ENCODE measurements at places on chromosomes 1 and 21. TPM values are rescaled to one million over a fixed set of nuclear protein-coding genes. Genes with fewer than 3 reads are reported as not detected.

DNA sequence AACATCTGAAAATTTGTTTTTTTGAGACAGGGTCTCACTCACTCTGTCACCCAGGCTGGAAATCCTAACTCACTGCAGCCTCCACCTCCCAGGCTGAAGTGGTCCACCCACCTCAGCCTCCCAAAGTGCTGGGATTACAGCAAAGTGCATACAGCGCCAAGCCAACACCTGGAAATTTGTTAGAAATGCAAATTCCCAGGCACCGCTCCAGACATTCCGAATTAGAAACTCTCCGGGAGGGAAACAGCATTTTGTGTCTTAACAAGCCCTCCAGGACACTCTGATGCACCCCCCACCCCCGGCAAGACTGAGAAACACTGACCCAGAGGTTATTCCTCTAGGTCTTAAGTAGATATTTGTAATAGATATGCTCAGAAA lies 49.1 kb downstream of the ARID4B start:
- peaks cover 7% of the 10 kb centered on the region for H3K36me3 ChIP-seq
- no peak overlapping the region for H3K4me3 ChIP-seq
- H3K27ac ChIP-seq = no peak overlapping the region
- H3K4me1 ChIP-seq = peaks cover 64% of the 10 kb centered on the region
- no peaks in the 10 kb centered on the region for H3K27me3 ChIP-seq
- no peak for DNase-seq

GRCh38 chr1:165069829-165070228 lies 286.7 kb downstream of the LMX1A start:
- no peak for DNase-seq
- no peaks in the 10 kb centered on the region for H3K27me3 ChIP-seq
- no peaks in the 10 kb centered on the region for H3K4me1 ChIP-seq
- no peak overlapping the region for H3K4me3 ChIP-seq
- no peaks in the 10 kb centered on the region for H3K36me3 ChIP-seq

DNA sequence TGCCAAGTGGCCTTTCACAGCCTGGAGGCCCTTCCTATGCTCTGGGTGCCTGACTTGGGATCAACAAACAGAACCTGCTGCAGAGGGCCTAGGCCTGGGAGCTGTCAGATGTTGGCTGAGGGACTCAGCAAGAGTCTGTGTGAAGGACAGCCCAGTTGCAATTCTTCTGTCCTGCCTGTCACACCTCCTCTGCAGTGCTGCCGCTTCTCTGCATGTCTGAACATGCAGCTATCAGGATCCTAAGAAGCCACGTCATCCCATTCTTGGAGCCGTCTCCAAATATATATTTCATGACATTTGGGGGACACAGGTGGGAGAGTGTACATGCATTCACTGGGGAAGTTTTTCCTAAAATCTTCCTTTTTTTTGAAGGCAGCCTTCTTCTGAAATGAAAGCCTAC lies 8.6 kb downstream of the FCAMR start:
- H3K27me3 ChIP-seq = no peaks in the 10 kb centered on the region
- no peak overlapping the region for H3K27ac ChIP-seq
- peaks cover 9% of the 10 kb centered on the region for H3K4me1 ChIP-seq
- no peaks in the 10 kb centered on the region for H3K36me3 ChIP-seq
- DNase-seq = no peak
- H3K4me3 ChIP-seq = no peak overlapping the region

DNA sequence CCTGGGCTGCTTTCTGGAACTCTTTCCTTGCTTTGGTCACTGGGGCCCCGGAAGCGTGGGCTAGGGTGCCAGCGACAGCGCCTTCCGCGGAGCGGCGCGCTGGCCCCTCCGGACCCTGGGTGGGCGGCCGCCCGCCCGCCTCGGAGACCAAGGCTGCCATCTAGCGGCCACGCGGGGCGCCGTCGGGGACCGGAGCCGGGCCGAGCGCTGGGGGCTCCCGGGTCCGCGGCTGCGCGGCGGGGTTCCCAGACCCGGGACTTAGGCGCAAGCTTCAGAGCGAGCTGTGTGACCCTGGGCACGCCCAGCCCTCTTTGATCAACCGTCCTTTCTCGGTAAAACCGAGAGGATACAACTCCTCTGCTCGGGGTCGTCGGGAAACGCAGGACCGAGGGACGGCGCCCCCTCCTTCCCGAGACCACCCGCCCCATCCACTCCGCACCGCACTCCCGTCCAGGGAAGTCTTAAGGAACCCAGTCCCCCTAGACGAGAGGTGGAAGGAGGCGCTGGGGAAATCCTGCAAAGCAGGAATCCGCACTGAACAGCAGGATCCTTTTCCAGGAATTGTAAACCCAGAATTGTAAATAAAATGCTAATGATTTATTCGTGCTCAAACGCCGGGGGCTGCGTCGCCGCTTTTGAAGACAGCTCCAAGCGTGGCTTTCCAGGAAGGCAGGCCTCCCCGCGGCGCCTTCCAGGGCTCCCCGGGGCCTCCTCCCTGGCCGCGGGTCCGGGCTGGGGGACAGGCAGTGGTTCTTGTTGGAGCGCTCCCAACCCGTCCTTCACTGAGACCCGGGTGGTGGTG lies 41.2 kb downstream of the RRAGC start:
- H3K27ac ChIP-seq = no peak overlapping the region
- DNase-seq = peak; percentile 64
- H3K4me3 ChIP-seq = no peak overlapping the region
- H3K36me3 ChIP-seq = no peaks in the 10 kb centered on the region
- H3K27me3 ChIP-seq = peaks cover 67% of the 10 kb centered on the region

DNA sequence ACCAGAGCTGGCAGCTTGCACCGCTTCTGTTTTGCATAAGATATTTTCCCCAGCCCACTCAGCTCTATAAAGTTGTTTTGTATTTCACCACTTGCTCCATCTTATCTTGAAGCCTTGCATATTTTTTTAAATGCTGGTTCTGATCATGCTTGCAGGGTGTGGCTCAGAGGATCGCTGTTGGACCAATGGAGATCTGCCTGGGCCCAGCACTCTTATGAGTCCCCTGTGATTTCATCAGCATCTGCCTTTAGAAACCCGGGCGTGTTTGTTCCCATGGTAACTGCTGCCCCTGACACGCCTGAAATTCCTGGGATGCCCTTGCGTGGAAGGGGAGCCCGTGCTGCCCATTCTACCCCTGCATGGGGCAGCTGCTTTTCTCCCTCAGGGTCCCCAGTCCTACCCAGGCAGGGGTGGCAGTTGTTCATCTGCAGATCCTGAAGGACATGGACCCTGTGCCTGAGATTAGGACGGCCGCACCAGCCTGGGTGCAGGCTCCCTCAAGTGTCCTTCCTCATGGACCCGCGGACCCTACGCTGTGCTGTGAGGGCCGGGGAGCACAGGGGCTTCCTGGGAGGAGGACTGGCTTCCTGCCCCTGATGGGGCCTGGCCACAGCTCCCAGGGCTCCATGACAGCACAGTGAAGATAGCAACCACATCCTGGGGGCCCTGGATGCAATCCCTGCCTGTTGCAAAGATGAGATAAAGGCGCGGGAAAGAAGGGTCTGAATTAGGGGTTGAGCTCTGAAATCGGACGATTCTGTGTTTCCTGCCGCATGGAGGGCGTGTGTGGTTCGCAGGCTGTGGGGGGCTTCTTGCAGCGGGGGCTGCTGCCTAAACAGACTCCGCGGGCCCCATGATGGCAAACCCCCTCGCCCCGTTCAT lies 226.5 kb downstream of the SDCCAG8 start:
- DNase-seq = no peak
- H3K36me3 ChIP-seq = peaks cover 2% of the 10 kb centered on the region
- H3K27ac ChIP-seq = no peak overlapping the region
- H3K4me3 ChIP-seq = peak overlapping the region; percentile 75

- peak overlapping the region; percentile 70 for H3K4me3 ChIP-seq
- no peak overlapping the region for H3K27ac ChIP-seq
- H3K36me3 ChIP-seq = no peaks in the 10 kb centered on the region
These were observed 10.9 kb downstream of the C1orf216 start for GRCh38 chr1:35707601-35708440.

DNA sequence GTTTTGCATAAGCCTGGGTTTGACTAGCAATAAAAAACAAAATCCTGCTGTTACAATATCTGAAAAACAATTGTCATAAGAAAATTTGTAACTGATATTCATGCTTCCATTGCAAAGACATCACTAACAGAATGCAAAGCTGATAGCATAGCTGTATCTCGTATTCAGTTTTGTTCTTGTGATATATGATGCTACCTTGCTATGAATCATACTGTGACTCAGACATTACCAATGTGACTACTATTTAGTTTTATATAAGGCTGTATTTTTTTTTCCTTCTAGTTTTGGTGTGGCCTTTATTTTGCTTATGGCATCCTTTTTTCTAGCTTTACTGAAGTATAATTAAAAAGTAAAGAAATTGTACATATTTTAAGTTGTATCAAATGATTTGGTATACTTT lies 1381.8 kb downstream of the MRPL39 start:
- H3K27me3 ChIP-seq = no peaks in the 10 kb centered on the region
- no peaks in the 10 kb centered on the region for H3K4me1 ChIP-seq
- H3K4me3 ChIP-seq = no peak overlapping the region
- no peak overlapping the region for H3K27ac ChIP-seq
- H3K36me3 ChIP-seq = no peaks in the 10 kb centered on the region

DNA sequence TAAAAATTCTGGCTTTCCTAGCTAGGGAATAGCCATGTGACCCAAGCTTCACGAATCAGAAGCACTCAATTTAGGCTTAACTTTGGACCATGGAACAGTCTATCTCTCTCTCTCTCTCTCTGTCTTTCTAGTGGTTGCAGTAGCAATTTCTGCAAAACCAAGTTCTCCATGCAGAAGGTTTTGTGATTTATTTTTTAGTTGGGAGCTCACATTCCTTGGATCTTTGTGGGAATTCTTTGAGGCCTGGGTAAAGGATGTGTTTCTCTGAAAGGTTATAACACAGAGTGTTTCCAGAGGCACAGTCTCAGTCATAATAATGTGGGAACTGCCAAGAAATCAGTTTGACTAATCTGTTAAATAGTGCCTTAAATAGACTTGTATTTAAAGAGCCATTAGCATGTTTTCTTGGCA lies 112.3 kb upstream of the COL11A1 start:
- H3K36me3 ChIP-seq = no peaks in the 10 kb centered on the region
- DNase-seq = no peak
- H3K27ac ChIP-seq = no peak overlapping the region

- peaks cover 15% of the 10 kb centered on the region for H3K36me3 ChIP-seq
- H3K27me3 ChIP-seq = no peaks in the 10 kb centered on the region
- H3K4me3 ChIP-seq = peak overlapping the region; percentile 17
- no peak for DNase-seq
These were observed 10.5 kb downstream of the PTP4A2 start for GRCh38 chr1:31927661-31927980.

DNA sequence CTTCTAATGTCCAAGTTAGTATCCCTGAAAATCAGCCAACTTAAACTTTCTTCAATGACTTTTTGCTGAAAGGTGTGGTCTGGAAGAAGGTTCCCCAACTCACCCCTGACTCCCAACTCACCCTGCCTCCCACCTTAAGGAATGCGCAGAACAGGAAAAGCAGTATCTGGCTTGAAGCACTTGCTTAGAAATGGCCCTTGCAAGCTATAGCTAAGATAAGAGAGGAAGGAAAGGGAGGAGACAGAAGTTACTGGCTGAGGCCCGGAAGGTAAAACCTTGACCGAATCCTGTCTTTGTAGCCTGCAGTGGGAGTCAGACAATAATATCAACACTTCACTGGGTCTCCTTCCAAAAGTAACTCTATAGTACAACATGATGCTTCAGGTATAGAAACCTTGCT lies 2.9 kb downstream of the CYYR1 start:
- DNase-seq = no peak
- H3K4me1 ChIP-seq = peaks cover 3% of the 10 kb centered on the region
- no peak overlapping the region for H3K27ac ChIP-seq
- H3K27me3 ChIP-seq = peaks cover 2% of the 10 kb centered on the region
- H3K36me3 ChIP-seq = no peaks in the 10 kb centered on the region

GRCh38 chr1:247402120-247402675 lies 13.8 kb upstream of the NLRP3 start:
- no peak overlapping the region for H3K27ac ChIP-seq
- no peaks in the 10 kb centered on the region for H3K36me3 ChIP-seq
- DNase-seq = no peak
- no peaks in the 10 kb centered on the region for H3K27me3 ChIP-seq
- no peak overlapping the region for H3K4me3 ChIP-seq
- H3K4me1 ChIP-seq = peaks cover 17% of the 10 kb centered on the region

DNA sequence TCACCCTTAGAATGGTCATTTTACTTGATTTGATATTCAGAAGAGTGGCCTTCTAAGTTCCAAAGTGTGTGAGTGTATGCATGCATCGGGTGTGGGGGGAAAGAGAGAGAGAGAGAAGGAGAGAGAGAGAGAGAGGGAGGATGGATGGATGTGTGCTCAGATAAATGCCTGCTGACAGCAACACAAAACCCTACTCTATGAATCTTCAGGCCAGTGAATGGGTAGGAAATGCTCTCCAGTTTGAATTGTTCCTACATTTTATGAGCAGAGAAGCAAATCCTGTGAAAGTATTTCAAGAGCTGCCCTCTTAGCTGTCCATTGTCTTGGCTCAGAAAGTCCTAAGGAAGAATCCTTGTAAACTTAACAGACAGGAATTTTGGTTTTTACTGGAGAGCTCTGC lies 7.4 kb downstream of the JAM2 start:
- peaks cover 19% of the 10 kb centered on the region for H3K4me1 ChIP-seq
- H3K36me3 ChIP-seq = no peaks in the 10 kb centered on the region
- DNase-seq = no peak
- H3K27me3 ChIP-seq = no peaks in the 10 kb centered on the region

DNA sequence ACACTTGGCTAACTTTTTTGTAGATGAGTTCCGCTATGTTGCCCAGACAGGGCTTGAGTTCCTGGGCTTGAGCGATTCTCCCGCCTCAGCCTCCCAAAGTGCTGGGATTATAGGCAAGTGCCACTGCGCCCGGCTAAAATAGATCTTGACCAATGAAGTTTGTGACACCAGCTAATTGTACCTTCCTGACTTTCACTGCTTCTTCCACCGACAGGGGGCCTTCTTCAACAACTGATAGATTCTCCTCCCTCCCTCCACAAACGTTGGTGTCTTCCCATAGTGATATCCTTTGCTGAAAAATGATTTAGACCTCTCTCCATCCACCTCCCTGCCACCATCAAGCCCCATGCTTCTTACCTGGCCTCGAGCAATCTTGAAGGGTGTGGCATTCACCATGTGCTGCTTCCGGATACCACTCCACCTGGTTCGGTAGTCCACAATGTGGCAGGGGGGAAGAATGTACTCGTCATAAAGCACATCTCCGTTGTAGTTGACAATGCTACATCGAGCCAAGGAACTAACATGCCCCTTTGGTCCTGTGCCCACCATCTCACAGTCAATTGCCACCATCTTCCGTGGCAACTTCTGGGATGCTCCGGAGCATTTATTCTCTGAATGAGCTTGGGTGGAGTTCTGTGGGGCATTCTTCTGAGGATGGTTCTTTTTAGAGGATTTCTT lies 1.6 kb upstream of the METTL25B start:
- H3K36me3 ChIP-seq = peaks cover 42% of the 10 kb centered on the region
- no peak overlapping the region for H3K4me3 ChIP-seq
- no peak overlapping the region for H3K27ac ChIP-seq
- no peak for DNase-seq
- peaks cover 25% of the 10 kb centered on the region for H3K4me1 ChIP-seq

GRCh38 chr1:16727190-16728111 lies 12.9 kb upstream of the RNU1-4 start:
- no peak overlapping the region for H3K4me3 ChIP-seq
- DNase-seq = no peak
- no peaks in the 10 kb centered on the region for H3K36me3 ChIP-seq
- no peaks in the 10 kb centered on the region for H3K27me3 ChIP-seq
- H3K27ac ChIP-seq = no peak overlapping the region

- no peaks in the 10 kb centered on the region for H3K36me3 ChIP-seq
- no peak overlapping the region for H3K27ac ChIP-seq
- no peaks in the 10 kb centered on the region for H3K4me1 ChIP-seq
- no peak overlapping the region for H3K4me3 ChIP-seq
These were observed 34.6 kb upstream of the FMO3 start for GRCh38 chr1:171055966-171056643.

The ATP1A4 gene
- not detected for total RNA-seq

The OR14I1 gene
- not detected for total RNA-seq

The FALEC gene
- 1.1 TPM for total RNA-seq

The TMEM82 gene
- total RNA-seq = not detected

The SPRR2B gene
- not detected for total RNA-seq

All from activated B cell treated with CpG ODN at 0.5 μM for 24 hours (primary cell).